Effector CD4-positive, alpha-beta T cell (primary cell): ENCODE measurements at places on chromosomes 16 and 17.

GRCh38 chr17:30975042-30975820 is 4.4 kb downstream of the RNF135 start:
- DNase-seq, result no peak

- no peak for DNase-seq
These were observed 158.6 kb downstream of the CYLD start for GRCh38 chr16:50900391-50900942.

- no peak for DNase-seq
These were observed 10.8 kb upstream of the TAOK1 start for GRCh38 chr17:29379084-29379991.

DNA sequence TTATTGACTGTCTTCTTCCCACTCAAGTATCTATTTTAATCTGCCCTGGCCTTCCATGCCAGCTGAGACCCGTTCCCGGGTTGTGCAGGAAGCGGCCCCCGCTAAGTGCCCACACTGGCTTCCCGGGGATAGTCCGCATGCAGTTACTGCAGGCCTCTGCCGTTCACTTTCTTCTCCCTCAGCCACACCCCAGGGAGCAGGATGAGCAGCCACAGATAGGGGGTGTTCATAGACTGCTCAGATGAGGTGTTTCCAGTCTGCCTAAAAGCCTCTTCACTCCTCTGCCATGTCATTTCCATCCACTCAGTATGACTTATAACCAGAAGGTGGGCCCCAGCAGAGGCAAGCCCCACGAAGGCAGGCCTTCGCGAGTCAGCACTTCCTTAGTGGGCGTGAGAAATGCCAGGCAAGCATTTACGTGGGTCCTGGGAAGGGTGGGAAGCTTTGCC is 7.7 kb downstream of the MED9 start:
- DNase-seq, result no peak

DNA sequence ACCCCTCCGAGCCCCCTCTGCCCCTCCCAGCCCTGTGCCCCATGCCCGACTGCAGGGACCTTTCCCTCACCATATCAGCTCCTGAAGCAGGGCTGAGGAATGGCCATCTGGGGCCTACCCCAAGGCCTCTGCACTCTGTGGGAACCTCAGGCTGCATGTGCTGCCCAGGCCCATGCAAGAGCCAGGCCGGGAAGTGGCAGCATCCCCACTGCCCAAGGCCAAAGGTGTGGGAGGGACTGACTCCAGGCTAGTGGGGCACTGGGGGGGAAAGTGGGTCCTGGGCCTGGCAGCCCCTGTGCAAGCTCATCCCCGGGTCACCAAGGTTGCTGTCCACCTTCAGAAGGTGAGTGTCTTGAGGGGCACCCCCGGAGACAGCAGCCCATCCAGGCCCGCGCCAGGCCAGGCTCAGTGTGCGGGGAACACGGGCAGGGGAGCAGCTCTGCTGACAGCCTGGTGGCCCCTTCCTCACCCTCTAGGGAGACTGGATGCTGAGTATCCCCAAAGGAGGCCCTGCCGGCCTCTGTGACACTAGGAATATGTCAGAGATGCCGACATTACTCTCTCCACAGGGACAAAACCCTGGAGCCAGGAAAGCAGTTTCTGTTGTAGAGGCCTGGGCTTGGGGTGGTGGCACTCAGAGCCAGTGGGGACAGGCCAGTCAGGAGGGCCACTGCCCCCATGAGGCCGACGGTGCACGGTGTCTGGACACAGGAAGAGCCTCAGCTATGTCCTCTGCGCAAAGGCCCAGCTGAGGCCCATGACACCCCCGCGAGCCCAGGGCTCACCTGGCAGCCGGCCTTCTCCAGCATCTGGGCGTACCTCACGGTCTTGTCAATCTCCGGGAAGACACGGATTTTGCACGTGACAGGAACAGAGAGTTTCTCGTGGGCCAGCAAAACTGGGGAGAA is 3.3 kb downstream of the DUS1L start:
- no peak for DNase-seq

GRCh38 chr16:54246454-54246821 is 40.1 kb downstream of the IRX3 start:
- no peak for DNase-seq

- no peak for DNase-seq
These were observed 4.3 kb downstream of the EVPLL start for GRCh38 chr17:18381953-18382245.

GRCh38 chr17:50052241-50052796 is 3.6 kb upstream of the ITGA3 start:
- DNase-seq, result no peak

DNA sequence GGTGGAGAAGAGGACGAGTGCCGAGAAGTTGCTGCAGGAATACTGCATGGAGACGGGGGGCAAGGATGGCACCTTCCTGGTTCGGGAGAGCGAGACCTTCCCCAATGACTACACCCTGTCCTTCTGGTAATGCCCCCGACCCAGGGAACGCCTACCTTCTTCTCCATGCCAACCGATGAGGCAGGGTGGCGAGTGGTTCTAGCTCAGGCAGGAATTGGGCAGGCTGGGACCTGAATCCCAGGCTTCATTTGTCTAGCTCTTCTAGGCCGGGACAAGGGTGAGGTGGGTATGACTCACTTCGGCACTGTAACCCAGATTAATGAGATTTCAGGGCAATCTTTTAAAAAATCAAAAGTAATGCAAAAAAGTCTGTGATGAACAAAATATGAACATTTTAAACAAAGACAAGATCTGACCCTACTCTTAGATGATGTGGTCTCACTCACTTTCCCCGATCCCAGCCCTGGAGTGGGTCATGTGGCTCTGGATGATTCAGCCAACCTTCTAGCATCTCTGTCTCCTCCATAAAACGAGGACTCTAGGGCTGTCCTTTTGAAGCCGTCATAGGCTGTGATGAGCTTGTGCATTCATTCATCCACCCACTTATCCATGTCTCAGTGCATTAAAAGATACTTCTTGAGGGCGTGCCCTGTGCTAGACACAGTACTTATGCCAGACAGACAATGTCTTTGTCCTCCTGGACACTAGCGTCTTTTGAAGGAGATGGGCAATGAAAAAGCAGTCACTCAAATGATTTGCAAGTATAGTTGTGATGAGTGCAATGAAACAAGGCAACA is 102.6 kb downstream of the SDR42E1 start:
- DNase-seq, result no peak

GRCh38 chr17:70772761-70773160 is 603.4 kb downstream of the KCNJ2 start:
- no peak for DNase-seq

DNA sequence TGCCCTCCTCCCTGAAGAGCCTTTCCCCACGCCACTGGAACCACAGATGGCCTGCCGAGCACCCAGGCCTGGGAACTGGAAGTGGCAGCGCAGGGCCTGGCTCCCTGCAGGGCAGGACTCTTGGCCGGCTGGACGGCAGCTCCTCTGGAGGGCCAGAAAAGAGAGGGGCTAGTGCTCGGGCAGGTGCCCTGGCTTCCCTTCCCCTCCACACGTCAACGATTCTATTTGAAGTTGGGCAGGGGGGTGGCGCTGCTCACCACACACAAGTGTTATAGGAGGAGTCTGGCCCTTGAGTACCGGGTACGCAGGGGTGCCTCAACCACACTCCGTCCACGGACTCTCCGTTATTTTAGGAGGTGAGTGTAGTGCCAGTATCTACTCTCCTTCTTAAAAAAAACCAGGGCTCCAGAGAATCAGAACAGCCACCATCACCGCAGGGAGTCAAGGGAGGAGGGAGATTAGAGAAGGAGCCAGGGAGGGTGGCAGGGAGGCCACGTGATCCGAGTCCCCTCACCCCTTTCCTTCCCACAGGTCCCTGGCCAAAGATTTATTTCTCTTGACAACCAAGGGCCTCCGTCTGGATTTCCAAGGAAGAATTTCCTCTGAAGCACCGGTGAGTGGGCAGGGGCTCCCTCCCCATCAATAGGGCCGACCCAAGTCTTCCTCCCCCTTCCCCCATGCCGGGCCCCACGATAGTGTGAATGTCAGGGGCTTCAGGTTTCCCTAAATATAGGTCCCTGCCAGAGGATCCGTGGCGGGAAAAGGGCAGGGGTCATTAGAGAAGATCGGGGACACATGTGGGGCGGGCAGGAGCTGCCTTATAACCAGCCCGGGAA is 1.4 kb upstream of the ALDOA start:
- DNase-seq, result peak; percentile 46

- no peak for DNase-seq
These were observed 70.0 kb downstream of the RBBP6 start for GRCh38 chr16:24609417-24609739.

- DNase-seq, result no peak
These were observed 139.3 kb downstream of the KCNJ2 start for GRCh38 chr17:70308618-70309017.

DNA sequence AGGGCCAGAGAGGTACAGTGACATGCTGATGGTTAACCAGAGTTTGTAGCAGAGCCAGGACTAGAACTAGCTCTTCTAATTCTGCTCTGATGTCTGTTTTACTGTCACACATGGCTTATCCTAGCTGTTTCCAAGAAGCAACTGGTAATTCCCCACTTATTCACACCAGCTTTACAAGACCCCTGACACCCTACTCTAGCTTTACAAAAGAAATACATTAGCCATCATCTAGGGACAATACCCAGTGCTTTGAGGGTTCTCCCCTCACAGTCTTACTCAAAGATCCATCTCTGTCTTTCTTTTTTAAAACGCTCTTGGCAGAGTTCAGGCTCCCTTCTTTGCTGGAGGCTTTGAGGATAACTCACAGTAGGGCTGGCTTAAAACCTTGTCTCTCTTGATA is 197.3 kb upstream of the PMFBP1 start:
- no peak for DNase-seq

GRCh38 chr17:80783486-80783885 is 208.2 kb upstream of the CHMP6 start:
- DNase-seq, result no peak

GRCh38 chr16:1438229-1439057 is 5.9 kb downstream of the CCDC154 start:
- no peak for DNase-seq

DNA sequence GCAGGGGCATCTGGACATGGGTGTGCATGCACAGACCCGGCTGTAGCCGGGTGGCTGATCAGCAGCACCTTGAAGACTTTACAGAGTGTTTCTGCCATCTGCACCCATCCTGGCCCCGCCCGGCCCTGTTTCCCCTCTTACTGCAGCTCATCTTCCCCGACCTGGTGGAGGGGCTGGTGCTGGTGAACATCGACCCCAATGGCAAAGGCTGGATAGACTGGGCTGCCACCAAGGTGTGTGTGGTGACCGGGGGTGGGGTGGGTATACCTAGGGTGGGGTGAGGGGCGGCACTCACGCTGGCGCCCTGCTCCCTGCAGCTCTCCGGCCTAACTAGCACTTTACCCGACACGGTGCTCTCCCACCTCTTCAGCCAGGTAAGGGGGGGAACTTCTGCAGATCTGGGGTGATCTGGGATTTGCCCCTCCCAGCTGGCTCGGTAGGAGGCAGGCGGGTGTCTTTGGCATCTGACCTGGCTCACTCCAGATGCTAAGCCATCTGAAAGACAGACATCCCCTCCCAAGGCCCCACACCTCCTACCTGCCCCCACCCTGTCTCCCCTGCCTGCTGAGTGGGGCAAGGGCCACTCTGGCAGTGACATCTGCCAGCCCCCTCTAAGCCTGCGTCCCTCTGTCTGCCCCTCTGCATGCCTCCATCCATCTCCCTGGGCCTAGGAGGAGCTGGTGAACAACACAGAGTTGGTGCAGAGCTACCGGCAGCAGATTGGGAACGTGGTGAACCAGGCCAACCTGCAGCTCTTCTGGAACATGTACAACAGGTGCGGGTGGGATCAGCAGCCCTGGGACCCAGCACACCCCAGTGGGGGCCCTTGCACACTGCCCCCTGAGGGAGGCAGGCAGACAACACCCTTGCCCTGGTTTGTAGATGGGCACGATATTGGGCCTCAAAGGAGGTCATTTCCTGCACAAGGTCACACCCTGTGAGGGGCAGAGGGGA is 6.6 kb downstream of the NDRG4 start:
- no peak for DNase-seq

GRCh38 chr17:68612209-68612922 is 11.2 kb upstream of the FAM20A start:
- no peak for DNase-seq

DNA sequence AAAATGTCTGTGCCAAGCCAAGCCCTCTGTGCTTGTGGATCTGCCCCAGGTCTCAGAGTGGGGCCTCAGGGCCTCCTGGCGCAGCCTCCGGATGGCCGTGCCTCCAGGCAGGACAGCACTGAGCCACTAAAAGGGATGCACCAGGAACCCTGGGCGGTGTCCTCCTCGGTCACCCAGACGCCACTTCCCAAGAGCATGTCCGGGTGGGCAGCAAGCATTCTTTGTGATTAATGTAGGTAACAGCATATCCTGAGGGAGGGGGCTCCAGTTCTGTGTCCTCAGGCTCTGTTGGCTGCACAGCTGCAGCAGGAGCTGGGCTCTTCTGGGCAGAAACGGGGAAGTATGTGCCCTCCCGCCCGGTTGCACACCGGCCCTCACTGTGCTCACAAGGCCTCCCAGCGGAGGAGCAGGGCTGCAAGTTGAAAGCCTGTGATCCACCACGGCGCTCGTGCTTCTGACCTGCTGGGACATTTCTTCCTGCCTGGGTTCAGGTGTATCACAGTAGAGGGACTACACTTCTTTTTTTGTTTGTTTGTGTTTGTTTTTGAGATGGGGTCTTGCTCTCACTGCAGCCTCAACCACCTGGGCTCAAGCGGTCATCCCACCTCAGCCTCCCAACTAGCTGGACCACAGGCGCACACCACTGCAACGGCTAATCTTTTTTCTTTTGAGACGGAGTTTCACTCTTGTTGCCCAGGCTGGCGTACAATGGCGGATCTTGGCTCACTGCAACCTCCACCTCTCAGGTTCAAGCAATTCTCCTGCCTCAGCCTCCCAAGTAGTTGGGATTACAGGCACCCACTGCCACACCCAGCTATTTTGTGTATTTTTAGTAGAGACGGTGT is 37.9 kb upstream of the CHMP6 start:
- DNase-seq, result no peak

DNA sequence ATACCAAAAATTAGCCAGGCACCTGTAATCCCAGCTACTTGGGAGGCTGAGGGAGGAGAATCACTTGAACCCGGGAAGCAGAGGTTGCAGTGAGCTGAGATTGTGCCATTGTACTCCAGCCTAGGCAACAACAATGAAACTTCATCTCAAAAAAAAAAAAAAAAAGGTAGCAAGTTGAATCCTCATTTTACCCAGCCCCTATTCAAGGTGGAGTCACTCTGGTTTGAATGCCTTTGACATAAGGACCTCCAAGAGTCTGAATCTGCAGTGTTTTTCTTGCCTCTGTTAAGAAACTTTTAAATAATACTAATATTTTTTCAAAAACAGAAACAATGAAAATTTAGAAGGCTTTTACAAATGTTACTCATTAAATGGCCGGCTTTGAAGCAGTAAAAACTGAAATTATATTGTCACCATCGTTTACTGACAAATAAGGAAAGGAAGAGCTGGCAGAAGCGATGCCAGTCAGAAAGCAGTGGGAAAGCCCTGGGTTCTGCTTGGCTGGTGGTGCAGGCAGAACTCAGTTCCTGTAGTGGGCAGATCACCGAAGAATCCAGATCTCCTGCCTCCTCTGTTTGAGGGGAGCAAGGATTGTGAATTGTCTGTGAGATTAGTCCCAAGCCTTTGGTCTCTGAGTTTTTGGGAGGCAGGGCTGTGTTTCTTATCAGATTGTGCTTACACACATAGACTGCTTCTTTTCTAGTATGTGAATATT is 99.7 kb upstream of the HAS3 start:
- no peak for DNase-seq

- no peak for DNase-seq
These were observed 56.5 kb upstream of the CIBAR2 start for GRCh38 chr16:85168732-85169256.
